ENCODE measurements at places on chromosomes 2 and 18. TPM values are rescaled to one million over a fixed set of nuclear protein-coding genes. Genes with fewer than 3 reads are reported as not detected.

DNA sequence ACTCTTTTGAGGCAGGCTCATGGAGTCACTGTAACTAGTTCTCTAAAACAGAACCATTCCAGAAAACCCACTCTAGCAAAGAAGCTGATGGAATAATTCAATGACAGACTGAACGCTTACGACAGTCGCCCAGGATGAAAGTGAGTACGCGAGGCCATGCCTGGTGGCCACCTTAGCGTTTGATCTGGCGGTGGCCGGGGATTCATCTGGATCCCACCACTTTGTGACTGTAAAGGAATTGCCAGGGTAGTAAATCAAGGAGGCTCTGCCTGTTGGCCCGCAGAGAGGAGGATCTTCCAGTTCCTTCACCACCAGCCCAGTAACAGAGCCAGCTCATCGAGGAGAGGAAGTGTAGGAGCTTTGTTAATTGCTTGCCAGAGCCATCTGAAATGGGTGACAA lies 34.6 kb downstream of the GREB1 start:
- H3K4me3 ChIP-seq: no peak overlapping the region
- H3K4me1 ChIP-seq: no peaks in the 10 kb centered on the region
- no peak for DNase-seq

- no peak overlapping the region for H3K4me3 ChIP-seq
- H3K27ac ChIP-seq: no peak overlapping the region
- H3K36me3 ChIP-seq: no peaks in the 10 kb centered on the region
- DNase-seq: no peak
- no peaks in the 10 kb centered on the region for H3K4me1 ChIP-seq
These were observed 202.7 kb downstream of the AGPS start for GRCh38 chr2:177595126-177595845.

- H3K4me1 ChIP-seq: no peaks in the 10 kb centered on the region
- H3K36me3 ChIP-seq: no peaks in the 10 kb centered on the region
- H3K27ac ChIP-seq: no peak overlapping the region
- H3K27me3 ChIP-seq: no peaks in the 10 kb centered on the region
- no peak for DNase-seq
These were observed 68.5 kb downstream of the CTIF start for GRCh38 chr18:48607056-48607984.

The SKOR2 gene
- not detected for total RNA-seq

GRCh38 chr2:47737-48136 lies 1.4 kb upstream of the FAM110C start:
- peaks cover 18% of the 10 kb centered on the region for H3K4me1 ChIP-seq
- H3K27me3 ChIP-seq: peaks cover 34% of the 10 kb centered on the region
- DNase-seq: no peak
- no peak overlapping the region for H3K27ac ChIP-seq
- H3K36me3 ChIP-seq: no peaks in the 10 kb centered on the region

The SLC16A14 gene
- 1.2 TPM for total RNA-seq

GRCh38 chr2:118683460-118683859 lies 164.0 kb downstream of the EN1 start:
- peaks cover 3% of the 10 kb centered on the region for H3K27me3 ChIP-seq
- no peak overlapping the region for H3K27ac ChIP-seq
- H3K4me3 ChIP-seq: no peak overlapping the region

GRCh38 chr2:31378389-31378788 lies 36.2 kb downstream of the XDH start:
- peaks cover 1% of the 10 kb centered on the region for H3K27me3 ChIP-seq
- no peak overlapping the region for H3K27ac ChIP-seq
- no peaks in the 10 kb centered on the region for H3K36me3 ChIP-seq
- H3K4me1 ChIP-seq: peaks cover 4% of the 10 kb centered on the region

DNA sequence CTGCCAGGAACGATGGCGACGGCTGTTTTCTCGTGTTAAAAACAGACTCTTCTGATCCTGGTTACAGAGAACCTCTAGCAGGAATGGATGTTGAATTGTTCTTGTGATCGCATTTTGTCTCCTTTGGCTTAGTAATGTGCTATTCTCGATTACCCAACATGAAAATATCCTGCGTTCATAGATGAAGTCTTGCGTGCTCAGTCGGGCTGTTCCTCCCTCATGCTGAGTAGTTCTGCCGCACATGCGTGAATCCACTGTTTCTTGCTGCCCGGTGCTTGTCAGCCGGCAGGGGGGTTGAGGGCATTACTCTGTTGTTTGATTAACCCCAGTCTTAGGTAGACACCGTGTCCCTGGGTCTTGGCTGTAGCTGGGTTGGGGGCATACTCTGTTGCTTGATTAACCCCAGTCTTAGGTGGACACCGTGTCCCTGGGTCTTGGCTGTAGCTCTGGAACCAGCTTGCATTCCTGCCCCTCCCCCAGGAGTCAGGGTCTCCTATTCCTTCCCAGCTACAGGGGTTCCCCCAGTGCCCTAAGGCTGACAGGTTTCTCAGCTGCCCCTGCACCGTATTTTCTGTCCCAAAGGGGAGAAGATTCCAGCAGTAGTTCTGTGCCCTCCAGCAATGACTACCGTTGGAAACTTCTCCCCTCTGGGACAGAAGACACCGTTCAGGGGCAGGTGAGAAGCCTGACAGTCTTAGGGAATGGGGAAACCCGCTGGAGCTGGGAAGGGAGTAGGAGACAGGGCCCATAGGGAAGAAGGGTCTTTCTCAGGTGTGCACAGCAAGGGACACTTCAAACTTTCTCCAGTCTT lies 22.1 kb upstream of the ASB1 start:
- H3K27ac ChIP-seq: no peak overlapping the region
- H3K4me1 ChIP-seq: no peaks in the 10 kb centered on the region
- H3K27me3 ChIP-seq: no peaks in the 10 kb centered on the region
- no peak overlapping the region for H3K4me3 ChIP-seq
- H3K36me3 ChIP-seq: no peaks in the 10 kb centered on the region
- no peak for DNase-seq

- no peak for DNase-seq
- H3K4me1 ChIP-seq: no peaks in the 10 kb centered on the region
- H3K27ac ChIP-seq: no peak overlapping the region
- peaks cover 4% of the 10 kb centered on the region for H3K27me3 ChIP-seq
- H3K36me3 ChIP-seq: no peaks in the 10 kb centered on the region
These were observed 29.0 kb downstream of the FMNL2 start for GRCh38 chr2:152363936-152364335.

The RGPD3 gene
- 0.31 TPM for total RNA-seq

The SERPINB3 gene
- not detected for total RNA-seq
